Activated T-helper 17 cell treated with anti-CD3 and anti-CD28 coated beads, Interleukin-2, amount 50 U/mL, for 72 hours (primary cell): ENCODE measurements at places on chromosomes 5 and 9. TPM values are rescaled to one million over a fixed set of nuclear protein-coding genes. Genes with fewer than 3 reads are reported as not detected.

CTXN3 gene
- total RNA-seq = not detected

CTSV gene
- total RNA-seq = 1.0 TPM

CDX1 gene
- not detected for total RNA-seq

CCL21 gene
- not detected for total RNA-seq

MLANA gene
- total RNA-seq = not detected

EGFLAM gene
- not detected for total RNA-seq

HRCT1 gene
- total RNA-seq = not detected

SPINK5 gene
- total RNA-seq = not detected

SPATA31A3 gene
- not detected for total RNA-seq

TCF7 gene
- total RNA-seq = 42.2 TPM

NTRK2 gene
- total RNA-seq = 9.6 TPM

RACK1 gene
- total RNA-seq = 2,150 TPM

CATSPER3 gene
- total RNA-seq = 0.50 TPM

SERINC5 gene
- 76.7 TPM for total RNA-seq
